SK-MEL-5 (cell line): ENCODE measurements at places on chromosomes 3 and 15.

GRCh38 chr15:50750227-50750705 is 15.2 kb downstream of the SPPL2A start:
- DNase-seq = no peak

GRCh38 chr15:35159170-35159569 is 74.1 kb upstream of the NANOGP8 start:
- DNase-seq = no peak

GRCh38 chr3:153783106-153783505 is 338.1 kb upstream of the ARHGEF26 start:
- DNase-seq = peak; percentile 70

DNA sequence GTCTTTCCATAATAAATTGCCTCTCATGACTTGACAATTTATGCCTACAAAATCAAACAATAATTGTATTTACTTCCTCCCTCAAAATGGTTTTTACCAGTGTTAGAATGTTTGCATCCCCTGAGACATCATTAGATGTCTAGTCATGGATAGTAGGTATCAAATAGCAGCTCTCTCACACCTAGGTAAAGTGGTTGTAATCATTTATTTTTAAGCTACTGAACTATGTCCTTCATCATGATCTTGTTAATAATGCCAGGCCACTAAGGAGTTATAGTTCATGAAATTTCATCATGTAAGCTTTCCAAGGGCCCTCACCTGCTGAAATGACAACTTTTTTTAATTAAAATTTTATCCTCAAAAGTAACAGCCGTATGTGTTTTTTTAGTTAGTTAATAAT is 134.1 kb downstream of the ARPP21 start:
- DNase-seq = no peak

DNA sequence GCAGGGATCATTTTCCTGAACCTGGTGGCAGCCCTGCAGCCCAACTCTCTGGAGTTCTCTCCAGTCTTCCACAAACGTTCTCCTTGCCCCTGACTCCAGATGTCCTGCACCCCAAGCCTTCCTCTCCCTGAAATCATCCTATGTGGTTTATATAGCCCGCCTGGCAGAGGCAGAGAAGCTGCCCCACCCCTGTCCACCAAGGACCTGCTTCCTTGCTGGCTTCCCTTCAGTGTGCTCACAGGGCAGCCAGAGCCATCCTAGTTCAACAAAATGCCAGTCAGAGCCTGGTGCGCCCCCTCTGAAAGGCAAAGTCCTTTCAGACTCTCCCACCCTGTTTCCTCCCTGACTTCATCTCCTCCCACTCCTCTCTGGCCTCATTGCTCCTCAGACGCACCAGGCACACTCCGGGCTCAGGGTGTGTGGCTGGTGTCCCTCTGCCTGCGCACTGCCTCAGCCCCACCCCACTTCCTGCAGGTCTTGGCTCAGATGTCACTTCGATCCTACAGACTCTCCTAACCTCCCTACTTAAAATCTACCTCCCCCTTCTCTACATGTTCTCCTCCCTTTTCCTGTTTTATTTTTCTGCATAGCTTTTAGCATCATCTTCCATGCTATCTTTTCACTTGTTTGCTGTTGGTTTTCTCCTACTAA is 5.9 kb downstream of the KBTBD13 start:
- no peak for DNase-seq

DNA sequence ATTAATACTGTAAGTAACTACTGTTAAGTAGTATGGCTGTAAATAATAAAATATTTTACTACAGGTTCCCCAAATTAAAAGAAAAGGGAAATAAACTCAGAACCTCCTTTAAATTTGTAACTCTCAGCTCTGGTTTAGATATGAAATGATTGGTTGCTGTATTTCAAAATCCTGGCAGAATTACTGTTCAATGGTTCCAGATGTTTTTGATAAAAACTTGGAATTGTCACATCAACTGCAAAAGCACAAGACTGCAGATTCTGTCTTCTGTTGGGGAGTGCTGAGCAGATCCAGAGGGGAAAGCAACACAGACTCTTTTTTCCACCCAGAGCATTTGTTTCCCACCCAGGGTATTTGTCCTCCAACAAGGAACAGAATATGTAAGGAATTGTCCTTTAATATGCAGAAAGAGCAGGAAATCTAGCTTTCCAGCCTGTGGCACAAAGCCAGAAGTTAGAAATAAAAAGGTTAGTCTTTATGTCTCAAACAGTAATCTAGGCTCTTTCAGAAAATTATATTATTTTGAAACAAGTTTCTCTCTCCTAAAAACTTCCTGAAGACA is 178.1 kb downstream of the KLHL25 start:
- DNase-seq = no peak

DNA sequence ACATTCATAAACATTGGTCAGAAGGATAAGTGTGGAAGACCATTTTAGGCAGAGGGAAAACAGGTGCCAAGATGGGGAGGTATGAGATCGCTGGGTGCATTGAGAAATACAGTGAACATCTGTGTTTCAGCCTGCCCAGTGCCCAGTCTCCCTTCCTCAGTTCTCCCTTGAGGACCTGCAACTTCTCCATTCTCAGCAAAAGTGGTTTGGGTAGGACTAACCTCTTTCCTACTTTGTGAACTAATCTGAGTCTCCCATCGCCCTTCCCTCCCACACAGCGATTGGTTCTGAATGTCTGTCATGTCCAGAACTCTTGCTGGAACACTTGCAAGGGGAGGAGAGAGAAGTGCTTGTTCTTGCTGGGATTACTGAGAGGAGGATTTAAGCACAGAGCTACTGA is 10.9 kb upstream of the CCNL1 start:
- DNase-seq = no peak

- DNase-seq = no peak
These were observed 29.1 kb upstream of the NOX5 start for GRCh38 chr15:68985361-68985891.

DNA sequence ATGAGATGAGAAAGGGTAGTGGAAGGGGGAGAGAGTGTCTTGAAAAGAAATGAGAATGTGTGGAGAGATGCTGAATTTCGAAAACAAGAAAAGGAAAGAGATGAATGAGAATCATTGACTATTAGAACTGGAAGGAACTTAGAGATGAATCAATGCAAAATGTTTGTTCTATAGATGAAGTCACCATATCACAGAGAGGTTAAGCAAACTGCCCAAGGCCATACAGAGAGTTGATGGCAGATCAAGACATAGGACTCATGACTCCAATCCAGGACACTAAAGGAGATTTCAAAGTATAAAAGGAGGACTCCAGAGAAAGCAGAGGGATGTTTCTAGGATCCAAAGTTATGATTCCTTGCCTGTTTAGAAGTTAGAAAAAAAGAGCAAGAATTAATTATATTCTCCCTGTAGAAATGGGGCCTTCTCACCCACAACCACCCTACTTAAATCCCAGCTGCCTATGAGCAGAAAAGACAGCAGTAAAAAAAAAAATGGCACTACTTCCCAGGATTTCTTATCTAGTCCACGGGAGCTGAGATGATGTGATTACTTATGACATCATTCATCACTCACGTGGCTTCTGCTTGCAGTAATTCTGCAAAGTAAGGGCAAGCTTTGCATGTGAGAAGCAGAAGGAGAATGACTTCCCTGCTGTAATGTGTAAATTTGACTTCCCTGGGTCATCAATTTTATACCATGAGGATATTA is 210.8 kb upstream of the MRPL3 start:
- no peak for DNase-seq

DNA sequence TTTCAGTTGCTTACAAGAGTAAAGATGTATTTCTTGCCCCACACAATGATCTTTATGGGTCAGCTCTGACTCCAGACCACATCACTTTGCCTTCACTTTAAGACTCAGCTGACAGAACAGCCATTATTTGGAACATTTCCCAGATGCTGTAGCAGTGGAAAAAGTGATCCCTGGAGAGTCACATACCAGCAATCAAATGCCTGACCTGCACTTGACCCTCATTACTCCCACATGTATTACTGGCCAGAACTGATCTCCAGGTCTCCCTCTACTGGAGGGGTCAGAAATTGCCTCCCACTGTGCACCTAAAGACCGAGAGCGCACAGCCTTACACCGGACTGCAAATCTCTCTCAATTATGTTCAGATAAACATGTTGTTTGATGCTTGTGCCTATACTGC is 88.6 kb upstream of the ZNF385D start:
- peak; percentile 47 for DNase-seq

DNA sequence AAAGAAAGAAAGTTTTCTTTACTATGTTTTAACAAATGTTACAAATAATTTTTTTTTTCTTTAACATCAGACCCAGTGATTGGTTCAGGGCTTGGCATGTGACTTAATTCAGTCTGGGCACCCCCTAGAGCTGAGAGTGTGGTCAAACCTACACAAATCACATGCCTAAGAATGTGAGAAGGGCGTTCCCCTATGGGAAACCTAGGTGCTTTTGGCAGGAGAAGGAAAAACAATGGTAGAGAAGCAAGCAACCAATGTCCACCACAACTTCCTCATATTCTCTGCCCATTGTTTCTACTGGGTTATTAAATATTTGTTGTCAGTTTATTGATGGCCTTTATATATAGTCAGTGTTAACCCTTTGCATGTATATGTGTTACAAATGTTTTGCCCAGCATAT is 21.4 kb upstream of the PIAS1 start:
- no peak for DNase-seq
